CD8-positive, alpha-beta memory T cell (primary cell): ENCODE measurements at places on chromosomes 5 and 9.

GRCh38 chr9:5438301-5439162 is 807 bp upstream of the PLGRKT start:
- H3K27me3 ChIP-seq: no peaks in the 10 kb centered on the region
- no peak for DNase-seq
- H3K27ac ChIP-seq: peak overlapping the region; percentile 82
- H3K4me1 ChIP-seq: peaks cover 30% of the 10 kb centered on the region

- no peaks in the 10 kb centered on the region for H3K27me3 ChIP-seq
- no peak for DNase-seq
- no peak overlapping the region for H3K27ac ChIP-seq
- no peak overlapping the region for H3K4me3 ChIP-seq
- H3K4me1 ChIP-seq: no peaks in the 10 kb centered on the region
Measured at GRCh38 chr9:91495450-91495849, 71.8 kb upstream of the NFIL3 start.

DNA sequence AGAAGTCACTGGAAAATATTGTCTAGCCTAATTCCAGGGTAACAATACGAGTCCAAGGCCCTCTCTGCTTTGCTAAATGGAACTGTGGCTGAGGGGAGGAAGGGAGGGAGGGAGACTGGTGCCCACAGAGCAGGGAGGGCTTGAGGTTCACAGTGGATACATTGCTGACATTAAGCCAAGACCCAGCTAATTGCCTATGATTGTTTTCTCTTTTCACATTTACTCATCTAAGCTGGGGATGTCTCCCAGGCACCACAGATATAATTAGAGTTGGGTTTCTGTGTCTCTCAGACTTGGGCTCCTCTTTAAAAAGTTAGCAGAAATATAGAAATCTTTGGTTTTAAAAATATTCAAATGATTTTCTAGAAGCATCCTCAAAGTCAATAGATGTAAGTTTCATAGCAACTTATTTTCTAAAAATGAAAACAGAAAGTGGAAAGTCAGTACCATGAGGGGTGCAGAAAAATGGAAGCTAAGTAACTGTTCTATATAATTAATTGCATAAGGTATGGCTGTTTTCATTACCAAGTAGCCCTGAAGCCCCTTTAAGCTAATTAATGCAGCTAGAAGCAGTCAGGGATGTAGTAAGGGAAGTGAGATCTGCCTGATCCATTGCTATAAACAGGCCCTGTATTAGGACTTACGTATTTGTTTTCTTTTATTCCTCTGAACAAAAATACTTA is 259.8 kb downstream of the NDUFS4 start:
- no peak overlapping the region for H3K4me3 ChIP-seq
- H3K36me3 ChIP-seq: no peaks in the 10 kb centered on the region
- no peak for DNase-seq
- H3K27ac ChIP-seq: no peak overlapping the region

- no peak overlapping the region for H3K27ac ChIP-seq
- no peaks in the 10 kb centered on the region for H3K36me3 ChIP-seq
- H3K4me3 ChIP-seq: no peak overlapping the region
- no peak for DNase-seq
Measured at GRCh38 chr9:38422555-38423260, 1.5 kb downstream of the IGFBPL1 start.

GRCh38 chr9:36328798-36329411 is 70.7 kb upstream of the GNE start:
- no peak overlapping the region for H3K27ac ChIP-seq
- DNase-seq: no peak
- no peak overlapping the region for H3K4me3 ChIP-seq
- no peaks in the 10 kb centered on the region for H3K36me3 ChIP-seq
- H3K27me3 ChIP-seq: no peaks in the 10 kb centered on the region
- H3K4me1 ChIP-seq: no peaks in the 10 kb centered on the region

- no peaks in the 10 kb centered on the region for H3K4me1 ChIP-seq
- DNase-seq: no peak
- H3K4me3 ChIP-seq: no peak overlapping the region
- H3K36me3 ChIP-seq: no peaks in the 10 kb centered on the region
- H3K27ac ChIP-seq: no peak overlapping the region
- no peaks in the 10 kb centered on the region for H3K27me3 ChIP-seq
Measured at GRCh38 chr5:73673161-73673591, 47.2 kb downstream of the ARHGEF28 start.
